ENCODE measurements at places on chromosomes 2 and 18.

GRCh38 chr2:237128026-237128703, 42.5 kb downstream of the COPS8 start:
- peak; percentile 96 for DNase-seq

GRCh38 chr2:113234721-113235346, 43.9 kb downstream of the PAX8 start:
- DNase-seq = no peak

- DNase-seq = no peak
Observed at GRCh38 chr2:171334946-171335345, 98.8 kb downstream of the METTL8 start.

- DNase-seq = no peak
Observed at GRCh38 chr2:146540271-146540932, 1304.4 kb upstream of the ACVR2A start.

DNA sequence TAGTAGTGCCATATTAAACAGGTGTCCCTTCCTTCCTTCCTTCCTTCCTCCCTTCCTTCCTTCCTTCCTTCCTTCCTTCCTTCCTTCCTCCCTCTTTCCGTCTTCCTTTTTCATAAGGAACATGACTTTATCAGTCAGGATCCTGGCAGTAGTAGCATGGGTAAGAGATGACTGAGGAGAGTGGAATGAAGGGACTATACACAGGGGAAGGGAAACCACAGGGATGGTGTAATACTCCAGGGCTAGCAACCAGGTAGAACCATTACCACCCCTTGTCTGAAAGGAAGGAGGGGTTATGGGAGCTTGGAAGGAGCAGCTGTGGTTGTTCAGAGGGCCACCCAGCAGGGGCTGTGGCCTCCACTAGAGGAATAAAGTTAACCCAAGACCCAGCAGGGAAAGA, 23.2 kb upstream of the KDM3A start:
- peak; percentile 29 for DNase-seq

GRCh38 chr2:240343548-240343947, 91.9 kb upstream of the GPC1 start:
- DNase-seq = no peak

- no peak for DNase-seq
Observed at GRCh38 chr2:70906439-70907005, 29.2 kb upstream of the ATP6V1B1 start.

DNA sequence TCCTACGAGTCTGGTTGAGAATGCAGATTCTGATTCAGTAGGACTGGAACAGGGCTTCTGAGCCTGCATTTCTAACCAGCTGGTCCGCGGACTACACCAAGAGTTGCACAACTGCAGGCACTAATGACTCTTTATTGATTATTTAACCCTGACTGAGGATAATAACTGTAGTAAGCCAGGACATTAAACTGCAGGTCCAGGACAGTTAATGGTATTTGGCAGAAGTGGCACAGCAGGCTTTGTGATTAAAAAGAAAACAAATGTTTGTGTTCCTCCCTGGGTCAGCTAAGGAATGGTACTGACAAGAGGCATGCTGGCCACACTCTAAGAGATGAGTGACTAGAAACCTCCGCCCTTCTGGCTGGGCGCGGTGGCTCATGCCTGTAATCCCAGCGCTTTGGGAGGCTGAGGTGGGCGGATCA, 59.4 kb downstream of the ALPK2 start:
- DNase-seq = no peak

DNA sequence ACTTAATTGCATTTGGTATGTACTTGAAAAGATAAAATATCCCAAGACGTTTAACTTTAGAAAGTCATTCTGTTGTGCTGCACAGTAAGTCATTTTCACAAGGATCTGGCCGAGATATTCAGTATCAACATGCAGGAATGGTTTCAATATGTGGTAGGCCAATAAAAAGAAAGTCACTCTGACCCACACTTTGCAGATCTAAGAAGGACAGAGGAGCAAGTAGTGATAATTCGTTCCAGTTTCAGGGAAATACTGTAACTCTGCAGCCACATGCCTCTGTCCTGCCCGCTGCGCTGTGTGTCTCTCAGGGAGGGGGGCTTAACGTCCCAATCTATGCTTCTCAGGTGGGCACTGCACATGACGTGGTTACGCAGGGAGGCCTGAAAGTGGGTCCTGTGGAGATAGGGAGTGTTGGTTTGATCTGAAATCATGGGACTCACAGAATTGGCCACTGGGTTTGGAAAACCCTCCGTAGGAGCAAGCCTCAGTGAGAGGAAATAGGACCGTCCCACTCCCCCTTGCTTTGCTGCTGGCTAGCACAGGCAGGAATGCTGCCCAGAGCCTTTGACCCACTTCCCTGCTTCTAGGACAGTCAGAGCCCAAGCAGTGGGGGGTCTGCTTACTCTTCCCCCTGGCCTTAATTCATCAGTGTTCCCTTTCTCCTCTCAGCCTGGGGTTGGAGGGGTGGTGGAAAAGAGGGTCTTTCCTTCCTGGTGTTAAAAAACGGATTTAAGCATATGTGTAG, 314.7 kb upstream of the SPRED2 start:
- DNase-seq = no peak

DNA sequence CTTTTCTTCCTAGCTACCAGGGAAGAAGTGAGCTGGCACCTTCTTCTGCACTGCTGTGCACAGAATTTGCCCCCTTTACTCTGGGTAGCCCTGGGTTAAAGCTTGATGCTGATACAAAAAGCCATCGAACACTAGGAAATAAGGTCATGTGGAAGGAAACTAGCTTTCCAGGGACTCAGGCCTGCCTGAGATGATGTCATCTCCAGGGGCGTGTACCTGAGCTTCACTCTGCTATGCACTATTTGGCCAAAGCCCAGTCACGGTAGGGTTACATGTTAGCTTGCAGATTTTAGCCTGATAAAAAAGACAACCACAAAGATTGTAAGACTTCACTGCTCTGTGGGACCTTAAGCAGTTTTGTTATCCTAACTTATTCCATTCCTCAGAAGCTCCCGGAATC, 20.4 kb downstream of the EDAR start:
- no peak for DNase-seq

GRCh38 chr2:213162516-213163118, 11.2 kb upstream of the IKZF2 start:
- DNase-seq = peak; percentile 56

GRCh38 chr2:170943596-170943995, 14.5 kb downstream of the GORASP2 start:
- DNase-seq = no peak

- DNase-seq = no peak
Observed at GRCh38 chr2:217983276-217984233, 19.2 kb downstream of the TNS1 start.

DNA sequence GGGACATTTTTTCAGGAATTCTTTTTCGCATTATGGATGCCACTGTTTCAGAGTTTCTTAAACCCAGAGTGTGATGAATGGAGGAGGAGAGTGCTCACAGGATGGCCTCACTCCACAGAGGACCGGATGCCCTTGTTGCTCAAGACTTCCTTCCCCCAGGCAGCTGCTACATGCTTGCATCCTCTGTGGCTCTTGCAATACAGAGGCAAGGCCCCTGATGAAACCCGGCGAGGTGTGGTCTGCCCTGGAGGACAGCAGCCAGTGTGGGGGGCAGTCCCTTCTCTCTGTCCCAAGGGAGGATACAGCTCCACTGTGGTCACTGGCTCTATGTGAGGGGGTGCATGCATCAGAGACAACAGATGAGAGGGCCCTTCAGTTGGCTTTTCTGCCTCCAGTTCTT, 109.6 kb downstream of the SH3RF3 start:
- DNase-seq = peak; percentile 53

GRCh38 chr2:65434592-65435241, 2.3 kb upstream of the SPRED2 start:
- no peak for DNase-seq

DNA sequence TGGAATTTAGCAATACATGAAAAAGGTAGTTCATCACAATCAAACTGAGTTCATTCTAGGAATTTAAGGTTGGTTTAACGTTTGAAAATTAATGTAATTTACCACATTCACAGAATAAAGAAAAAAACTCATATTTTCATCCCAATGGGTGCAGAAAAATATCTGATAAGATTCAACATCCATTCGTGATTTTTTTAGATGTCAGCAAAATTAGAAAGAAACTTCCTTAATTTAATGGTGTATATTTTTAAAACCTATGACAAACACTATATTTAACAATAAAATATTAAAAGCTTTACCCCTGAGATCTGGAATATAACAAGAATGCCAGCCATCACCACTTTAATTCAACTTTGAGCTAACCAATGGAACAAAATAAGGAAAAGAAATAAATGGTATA, 208.7 kb upstream of the CHAC2 start:
- no peak for DNase-seq

GRCh38 chr2:128642821-128643220, 324.2 kb upstream of the HS6ST1 start:
- no peak for DNase-seq

DNA sequence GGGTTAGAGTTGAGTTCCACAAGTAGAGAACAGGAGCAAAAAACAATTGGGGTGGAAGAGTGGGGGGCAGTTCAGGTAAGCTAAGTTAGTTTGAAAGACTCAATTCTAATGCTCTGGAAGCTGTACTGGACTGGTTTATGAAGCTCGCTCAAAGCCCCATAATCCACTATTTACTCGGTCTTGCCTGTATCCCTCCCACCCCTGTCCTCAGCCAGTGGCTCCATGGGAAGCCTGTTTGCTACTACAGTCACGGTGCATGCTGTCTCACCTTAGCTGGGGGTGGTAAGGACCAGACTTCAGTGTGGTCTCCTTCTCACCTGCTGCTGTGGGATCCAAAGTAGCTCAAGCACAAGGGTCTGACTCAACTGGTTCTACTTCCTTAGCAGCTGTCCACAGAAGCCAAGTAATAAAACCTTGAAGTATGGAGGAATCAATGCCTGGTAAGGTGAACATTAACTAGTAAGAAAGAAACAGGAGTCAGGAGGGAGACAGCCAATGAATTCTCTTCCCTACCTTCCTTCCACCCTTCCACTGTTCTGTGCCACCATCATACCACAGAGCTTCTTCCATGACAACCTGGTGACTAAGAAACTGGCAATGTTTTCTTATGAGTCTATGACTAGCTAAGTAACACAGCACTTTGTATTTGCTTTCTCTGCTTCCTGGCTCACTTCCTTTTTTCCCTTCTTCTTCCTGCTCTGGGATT, 230.8 kb downstream of the SRBD1 start:
- DNase-seq = peak; percentile 30

Data from HFFc6 (cell line).